ENCODE measurements at places on chromosomes 16 and 17.

GRCh38 chr16:12268606-12269005 lies 292.1 kb downstream of the SNX29 start:
- DNase-seq, result no peak

- no peak for DNase-seq
These were observed 58.8 kb downstream of the ADCY9 start for GRCh38 chr16:4057439-4057877.

DNA sequence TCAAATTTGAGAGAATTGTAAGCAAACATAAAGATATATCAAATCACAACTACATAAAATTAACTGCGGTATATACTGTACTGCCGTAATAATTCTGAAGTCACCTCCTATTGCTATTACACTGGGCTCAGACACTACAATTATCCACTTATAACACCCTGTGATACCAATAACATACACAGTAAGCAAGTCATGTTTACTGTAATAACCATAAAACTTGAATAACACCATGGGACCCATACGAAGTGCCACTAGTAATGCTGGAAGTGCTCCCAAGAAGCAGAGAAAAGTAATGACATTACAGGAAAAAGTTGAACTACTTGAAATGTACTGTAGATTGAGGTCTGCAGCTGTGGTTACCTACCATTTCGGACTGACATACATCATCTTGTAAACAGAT lies 24.0 kb downstream of the CMC2 start:
- DNase-seq, result no peak

DNA sequence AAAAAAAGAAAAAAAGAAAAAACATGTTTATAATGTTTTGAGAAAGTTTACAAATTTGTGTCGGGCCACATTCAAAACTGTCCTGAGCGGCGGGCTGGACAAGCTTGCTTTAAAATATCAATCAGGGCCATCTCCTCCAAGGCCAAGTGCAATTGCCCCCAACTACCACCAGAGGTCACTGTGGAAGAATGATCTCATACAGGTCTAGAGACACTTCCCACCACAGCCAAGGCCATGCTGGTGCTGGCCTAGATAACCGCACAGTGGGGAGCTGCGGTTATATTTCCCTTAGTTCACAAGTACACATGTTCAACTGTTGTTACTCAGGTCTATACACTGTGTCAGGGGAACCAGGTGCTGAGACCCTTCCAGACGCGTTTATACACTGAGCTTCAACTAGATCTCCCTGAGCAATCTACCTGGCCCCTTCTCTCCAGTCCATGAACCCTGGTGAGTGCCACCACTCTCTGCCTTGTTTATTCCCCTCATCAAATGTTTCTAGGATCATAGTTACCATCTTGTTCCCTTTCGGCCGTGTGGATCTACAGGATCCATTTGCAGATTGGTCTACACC lies 83.8 kb upstream of the CCL2 start:
- DNase-seq, result peak; percentile 22

DNA sequence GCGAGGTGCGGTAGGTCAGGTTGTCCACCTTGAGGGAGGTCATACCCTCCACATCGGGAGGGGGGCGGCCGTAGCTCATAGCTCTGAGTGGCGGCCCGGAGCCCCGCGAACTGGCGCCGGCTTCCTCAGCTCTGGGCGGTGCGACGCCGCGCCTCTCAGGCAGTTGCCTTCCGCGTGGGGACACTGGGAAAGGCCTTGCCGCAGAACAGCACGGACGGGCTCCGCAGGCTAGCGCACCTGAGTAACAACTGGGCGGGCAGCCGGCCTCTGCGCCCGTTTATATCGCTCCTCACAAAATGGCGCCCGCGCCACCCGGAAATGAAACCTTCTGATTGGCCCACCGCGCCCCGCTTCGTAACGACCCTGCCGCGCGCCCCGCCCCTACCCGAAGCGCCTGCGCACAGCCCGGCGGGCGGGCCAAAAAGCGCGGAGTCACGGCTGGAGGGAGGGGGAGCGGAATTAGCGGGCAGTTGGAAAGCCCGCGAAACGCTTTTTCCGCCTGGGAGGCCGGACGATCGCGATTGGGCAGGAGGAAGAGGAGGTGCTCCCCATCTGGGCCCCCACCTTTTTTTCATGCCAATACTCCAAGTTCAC lies at the start of gene SRSF2:
Gene SRSF2 (minus strand): TSS at position 250 of the 594 bp plus-strand sequence. CDS start 171 bp downstream, at position 79.
- peak; percentile 100 for DNase-seq

GRCh38 chr17:66386498-66387351 lies 84.3 kb downstream of the PRKCA start:
- no peak for DNase-seq

GRCh38 chr16:19884611-19885450 lies at the start of gene GPRC5B:
Gene GPRC5B (minus strand): TSS chr16:19884848. CDS start chr16:19872845, 12,003 bp downstream.
- DNase-seq, result peak; percentile 52

- DNase-seq, result no peak
These were observed 108.4 kb downstream of the METRNL start for GRCh38 chr17:83187782-83188311.

DNA sequence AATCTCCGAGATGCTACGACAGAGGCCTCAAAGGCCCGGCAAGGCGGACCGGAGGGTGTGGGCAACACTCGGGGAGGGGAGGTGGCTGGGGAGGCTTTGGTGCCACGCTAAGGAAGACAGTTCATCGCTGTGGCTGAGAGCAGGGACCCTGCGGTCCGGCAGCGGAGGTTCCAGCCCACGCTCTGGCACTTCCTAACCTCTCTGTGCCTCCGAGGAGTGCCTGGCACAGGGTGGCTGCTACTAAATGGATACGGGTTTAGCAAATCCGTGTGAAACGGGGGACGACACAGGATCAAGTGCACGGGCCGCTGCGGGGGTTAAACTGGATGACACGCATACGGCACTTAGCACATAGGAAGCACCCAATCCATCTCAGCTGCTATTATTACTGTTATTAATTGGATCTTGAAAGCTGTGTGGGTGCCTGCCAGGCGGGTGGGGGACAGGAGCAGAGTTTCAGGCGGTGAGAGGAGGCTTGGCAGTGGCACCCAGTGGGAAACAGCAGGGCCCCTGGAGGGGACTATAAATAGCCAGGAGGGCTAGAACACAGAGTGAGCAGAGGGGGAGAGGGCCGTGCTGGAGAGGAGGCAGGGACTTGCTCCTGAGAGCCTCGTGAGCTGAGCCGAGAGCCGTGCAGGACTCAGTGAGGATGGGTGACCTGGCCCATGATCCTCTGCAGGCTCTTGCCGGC lies 45.0 kb downstream of the ABR start:
- no peak for DNase-seq

GRCh38 chr16:11627292-11627663 lies 40.6 kb upstream of the LITAF start:
- no peak for DNase-seq

GRCh38 chr17:63279498-63280230 lies 166.4 kb downstream of the CYB561 start:
- DNase-seq, result no peak

DNA sequence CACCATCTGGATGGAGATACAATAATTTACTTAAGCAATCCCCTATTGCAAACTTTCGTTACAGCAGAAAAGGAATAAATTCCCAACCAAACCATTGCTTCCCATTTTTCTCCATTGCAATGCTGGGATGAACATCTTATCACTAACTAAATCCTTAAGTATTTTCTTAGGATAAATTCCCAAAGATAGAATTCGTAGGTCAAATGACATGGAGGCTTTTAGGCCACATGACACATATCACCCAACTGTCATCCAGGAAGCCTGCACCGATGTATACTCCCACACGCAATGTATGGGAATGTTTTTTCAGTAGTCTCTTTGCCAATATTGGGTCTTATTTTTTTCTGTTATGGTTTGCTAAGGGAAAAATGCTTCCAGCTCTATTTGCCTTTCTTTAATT lies 1.6 kb upstream of the TLCD2 start:
- DNase-seq, result no peak

DNA sequence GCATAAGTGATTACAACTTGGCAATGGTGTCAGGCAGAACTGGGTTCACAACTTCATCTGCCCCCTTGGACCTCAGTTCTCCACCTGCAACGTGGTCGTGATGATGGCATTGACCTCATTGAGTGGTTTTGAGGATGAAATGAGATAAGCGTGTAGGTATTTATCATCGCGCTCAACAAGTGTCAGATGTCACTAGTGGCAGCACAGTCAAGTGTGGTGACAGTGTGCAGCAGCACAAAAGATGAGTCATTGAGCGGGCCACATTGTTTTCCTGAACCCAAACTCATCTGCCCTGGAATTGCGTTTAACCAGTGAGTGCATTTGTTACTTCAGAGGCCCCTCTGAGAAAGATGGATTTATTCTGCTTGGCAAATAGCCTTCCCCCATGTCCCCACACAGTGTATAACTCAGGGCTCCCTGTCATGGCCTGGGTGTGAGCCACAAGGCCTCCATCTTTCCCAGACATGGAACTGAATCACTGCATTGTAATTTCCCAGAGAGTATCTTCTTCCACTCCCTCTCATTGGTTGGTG lies 20.9 kb downstream of the IRX3 start:
- DNase-seq, result no peak

- DNase-seq, result no peak
These were observed 109.3 kb upstream of the CHMP6 start for GRCh38 chr17:80882323-80882722.

- no peak for DNase-seq
These were observed 152.1 kb downstream of the AXIN2 start for GRCh38 chr17:65409381-65409780.

DNA sequence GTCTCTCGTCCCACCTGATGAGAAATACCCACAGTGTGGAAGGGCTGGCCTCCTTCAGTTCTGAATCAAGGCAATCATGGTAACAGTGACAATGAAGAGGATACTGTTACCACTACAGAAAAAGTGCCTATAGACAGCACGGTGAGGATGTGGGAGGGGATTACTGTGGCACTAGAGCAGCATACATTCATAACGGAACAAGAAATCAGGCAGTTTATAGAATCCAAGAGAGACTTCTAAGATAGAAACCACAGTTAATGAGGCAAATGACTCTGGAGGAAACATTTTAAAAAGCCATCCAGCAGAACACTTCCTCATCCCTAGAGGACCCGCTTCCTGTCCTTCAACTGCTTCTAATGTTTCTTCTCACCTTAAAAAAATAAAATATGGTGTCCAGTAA lies 2.7 kb downstream of the RUSF1 start:
- DNase-seq, result no peak

- no peak for DNase-seq
These were observed 84.3 kb downstream of the BMERB1 start for GRCh38 chr16:15518381-15519351.

DNA sequence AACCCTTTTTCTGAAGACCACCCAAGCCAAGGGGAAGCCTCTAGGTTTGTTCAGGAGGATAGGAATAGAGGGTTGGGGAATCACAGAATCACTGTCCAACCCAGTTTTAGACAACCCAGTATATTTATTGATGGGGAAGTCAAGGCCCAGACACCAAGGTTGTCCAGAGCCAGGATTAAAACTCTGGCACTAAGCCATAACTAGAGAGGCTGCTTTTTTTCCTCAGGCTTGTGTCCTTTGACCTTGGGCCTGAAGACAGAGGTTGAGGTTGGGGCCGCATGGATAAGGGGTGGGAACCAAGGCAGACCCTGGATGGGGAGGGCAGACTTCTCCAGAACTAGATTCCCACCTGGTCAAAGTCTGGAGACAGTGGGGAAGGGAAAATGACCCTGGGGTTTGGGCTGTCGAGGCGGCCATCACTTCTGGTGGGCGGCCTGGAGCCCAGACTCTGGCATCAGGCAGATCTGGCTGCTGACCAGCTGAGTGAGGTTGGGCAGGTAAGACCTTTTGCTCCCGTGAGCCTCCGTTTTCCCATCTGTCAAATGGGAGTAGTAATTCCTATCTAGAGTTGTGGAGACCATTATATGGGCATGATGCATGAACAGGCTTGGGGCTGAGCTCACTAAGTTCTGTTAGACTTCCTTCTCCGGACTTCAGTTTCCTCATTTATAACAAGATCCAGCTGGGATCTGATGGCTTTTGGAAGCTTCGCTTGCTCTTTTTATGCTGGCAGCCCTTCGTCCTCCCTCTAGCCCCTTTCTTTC lies 17.9 kb downstream of the IGFBP4 start:
- no peak for DNase-seq

DNA sequence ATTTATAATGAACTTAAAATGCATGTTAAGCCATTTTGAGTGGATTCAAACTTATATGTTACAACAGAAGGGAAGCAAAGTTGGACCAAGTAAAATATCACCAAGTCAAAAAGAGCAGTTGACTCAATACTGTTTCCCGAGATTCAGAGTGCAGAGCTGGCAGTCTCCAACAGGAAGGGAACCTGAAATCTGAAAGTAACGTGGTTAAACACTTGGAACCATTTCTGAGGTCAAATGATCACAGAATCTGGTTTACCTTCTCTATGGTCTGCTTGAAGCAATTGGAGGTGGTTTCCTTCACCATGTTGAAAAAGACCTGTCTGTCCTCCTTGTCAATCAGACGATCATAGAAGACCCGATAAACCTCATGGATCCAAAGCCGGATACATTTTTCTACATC lies 86.5 kb downstream of the LYRM1 start:
- DNase-seq, result no peak

DNA sequence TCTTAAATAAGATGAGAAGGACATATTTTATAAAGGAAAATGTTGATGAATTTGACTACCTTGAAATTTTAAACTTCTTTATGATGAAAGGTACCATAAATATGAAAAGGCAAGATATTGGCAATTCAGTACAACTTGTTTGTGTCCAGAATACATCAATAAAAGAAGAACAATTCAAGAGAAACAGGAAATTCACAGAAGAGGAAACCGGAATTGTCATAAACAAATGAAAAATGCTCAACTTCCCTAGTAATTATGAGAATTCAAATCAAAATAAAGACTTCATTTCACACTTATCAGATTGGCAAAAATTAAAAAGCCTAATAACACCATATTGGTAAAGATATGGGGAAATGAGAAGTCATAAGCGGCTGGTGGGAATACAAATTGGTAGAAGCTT lies 54.3 kb downstream of the WSB1 start:
- DNase-seq, result no peak

DNA sequence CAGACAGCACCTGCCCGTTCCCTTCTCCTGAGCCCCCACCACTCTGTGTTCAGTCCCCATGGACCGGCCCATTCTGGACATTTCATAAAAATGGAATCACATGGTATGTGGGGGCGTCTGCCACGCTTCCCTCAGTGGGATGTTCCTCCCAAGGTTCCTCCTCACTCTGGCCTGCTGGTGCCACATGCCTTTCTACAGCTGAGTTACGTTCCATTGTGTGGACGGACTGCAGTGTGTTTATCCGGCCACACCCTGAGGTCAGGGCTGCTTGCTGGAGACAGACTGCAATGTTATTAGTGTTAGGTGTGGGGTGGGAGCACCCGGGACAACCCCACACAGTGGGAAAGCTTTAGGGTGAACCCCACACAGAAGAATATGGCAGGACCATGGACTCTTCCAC lies 5.9 kb upstream of the AATK start:
- no peak for DNase-seq

- no peak for DNase-seq
These were observed 618 bp downstream of the GGA3 start for GRCh38 chr17:75260641-75261335.

GRCh38 chr17:18974407-18975149 lies 22.6 kb downstream of the SLC5A10 start:
- no peak for DNase-seq

GRCh38 chr16:69839798-69840409 lies 77.8 kb downstream of the WWP2 start:
- no peak for DNase-seq
